NCI-H1417 treated with DMSO at 0.1 percent for 48 hours (cell line): ENCODE measurements at places on chromosomes 1 and 21.

DNA sequence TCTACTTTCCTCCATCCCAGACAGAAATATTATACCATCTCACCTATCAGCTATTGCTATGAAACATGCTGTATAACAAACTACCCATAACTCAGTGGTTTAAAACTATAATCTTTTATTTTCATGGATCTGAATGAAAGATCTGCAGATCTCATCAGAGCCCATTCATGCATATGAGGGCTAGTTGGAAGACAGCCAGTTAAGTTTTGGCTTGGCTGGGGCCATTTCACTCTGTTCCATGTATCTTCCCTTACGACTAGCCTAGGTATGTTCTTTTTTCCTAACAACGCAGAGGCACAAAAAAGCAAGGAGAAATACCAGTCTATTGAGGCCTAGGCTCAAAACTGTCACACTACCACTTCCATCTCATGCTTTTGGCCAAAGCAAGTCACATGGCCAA lies 28.1 kb upstream of the RGS1 start:
- DNase-seq: no peak

DNA sequence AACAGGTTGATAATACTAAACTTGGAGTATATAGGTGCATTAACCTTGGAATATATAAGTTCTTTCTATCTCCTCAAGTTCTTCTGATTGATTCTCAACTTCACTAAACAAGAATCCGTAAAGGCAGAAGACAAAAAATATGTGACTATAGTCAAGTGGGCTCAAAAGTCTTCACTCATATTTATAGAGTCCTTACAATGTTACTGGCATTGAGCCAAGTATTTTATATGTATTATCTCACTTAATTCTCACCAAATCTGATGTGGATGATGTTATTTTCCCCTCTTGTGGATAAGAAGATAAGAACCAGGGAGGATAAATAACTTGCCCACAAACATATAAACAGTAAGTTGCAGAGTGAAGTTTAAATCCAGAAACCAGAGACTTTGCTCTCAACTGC lies 486.9 kb downstream of the LRRIQ3 start:
- no peak for DNase-seq

DNA sequence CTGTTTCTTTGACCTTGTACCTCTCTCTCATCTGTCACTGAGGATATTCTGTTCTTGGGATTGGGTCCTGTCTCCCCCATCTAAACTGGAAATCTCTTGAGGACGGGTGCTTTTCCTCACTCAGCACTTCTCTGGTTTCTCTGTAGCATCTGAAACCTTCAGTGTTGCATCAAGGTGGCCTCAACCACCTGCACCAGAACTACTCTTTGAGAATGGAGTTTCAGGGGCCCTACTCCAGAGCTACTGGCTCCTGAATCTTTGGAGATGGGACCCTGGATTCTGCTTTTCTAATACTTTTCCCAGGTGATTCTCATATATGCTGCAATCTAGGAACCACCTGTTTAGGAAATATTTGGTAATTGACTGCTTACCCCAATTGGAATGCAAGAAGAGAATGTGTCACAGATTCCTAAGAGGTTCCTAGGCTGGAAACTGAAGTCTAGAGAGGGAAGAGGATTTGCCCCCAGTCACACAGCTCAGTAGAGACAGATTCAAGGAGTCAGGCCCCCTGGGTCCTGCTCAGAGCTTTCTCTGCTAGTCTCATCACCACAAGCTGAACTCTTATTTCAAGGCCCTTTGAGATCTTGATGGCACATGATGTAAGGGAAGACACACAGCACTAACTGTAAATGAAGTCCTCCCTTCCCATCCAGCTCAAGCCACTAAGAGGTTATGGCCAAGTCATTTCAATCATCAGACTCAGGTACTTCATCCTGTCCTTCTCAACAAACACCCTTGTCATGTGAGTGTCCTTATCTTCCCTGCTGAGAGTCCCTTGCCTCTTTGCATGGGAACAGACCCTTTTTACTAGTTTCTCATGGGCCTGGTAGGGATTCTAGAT lies 48.7 kb downstream of the EIF2D start:
- DNase-seq: no peak

DNA sequence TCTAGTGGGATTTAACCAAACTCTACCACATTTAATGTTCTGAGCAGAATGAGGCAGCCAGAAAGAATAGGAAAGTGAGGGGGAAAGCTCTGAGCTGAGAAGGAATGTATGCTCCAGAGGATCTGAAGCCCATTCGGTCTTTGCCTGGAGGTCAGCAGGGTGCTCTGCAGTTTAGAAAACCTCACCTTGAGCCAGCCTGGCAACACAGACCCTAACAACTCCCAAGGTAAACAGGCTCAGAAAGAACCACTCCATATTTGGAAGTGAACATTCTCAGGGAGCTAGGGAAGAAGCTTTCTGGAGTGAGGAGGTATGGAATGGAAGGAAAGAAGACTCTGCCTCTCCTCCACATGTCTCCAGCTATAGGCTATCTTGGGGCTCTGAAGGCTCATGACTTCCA lies 398.8 kb downstream of the SEC16B start:
- DNase-seq: no peak

- DNase-seq: no peak
Observed at GRCh38 chr1:101147381-101147780, 89.4 kb upstream of the S1PR1 start.

DNA sequence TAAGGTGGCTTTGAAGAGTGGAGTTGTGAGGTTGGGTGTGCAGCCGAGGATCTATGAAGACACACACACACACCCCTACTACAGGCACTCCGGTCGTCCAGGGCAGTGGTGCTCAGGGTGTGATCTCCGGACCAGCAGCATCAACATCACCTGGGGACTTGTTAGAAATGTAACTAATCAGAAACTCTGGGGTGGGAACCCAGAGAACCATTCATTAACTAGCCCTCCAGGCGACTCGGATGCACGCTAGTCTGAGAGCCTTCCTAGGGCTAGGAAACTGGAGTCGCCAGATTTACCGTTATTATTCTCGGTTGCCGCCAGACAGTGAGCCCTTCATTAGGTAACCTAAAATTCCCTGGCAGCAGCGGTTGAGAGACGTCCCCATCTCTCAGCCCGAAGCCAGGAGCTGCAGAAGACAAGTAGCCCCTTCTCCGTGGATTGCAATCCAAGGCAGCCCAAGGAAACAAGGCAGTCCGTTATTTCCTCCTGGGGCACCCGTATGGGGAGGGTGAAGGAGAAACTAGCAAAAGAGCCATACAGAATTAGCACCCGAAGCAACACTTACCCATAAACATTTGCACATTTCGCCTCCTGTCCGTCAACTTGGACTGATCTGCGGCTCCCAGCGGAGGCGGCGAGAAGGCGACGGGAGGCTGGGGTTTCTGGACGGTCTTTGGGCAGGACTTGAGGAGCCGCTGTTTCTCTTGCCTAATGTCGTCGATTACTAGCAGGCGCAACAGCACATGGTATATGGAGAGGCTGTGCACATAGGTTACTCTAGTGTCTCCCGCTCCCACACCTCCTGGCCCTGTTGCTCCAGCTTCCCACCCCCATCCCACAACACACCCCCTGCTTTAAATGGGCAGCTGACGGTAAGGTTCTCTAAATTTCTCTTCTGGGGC lies 2.9 kb upstream of the CCN1 start:
- no peak for DNase-seq

DNA sequence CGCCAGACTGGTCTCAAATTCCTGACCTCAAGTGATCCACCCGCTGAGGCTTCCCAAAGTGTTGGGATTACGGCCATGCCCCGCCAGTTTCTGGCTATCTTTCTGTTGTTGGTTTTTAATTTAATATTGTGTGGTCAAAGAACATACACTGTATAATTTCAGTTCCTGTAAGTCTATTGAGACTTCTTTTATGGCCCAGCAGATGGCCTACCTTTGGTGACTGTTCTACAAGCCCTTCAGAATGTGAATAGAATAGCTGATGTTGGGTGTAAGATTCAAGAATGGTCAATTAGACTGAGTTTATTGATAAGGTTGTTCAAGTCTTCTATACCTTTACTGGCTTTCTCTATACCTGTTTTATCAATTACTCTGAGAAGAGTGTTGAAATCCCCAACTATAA lies 10.7 kb downstream of the HES2 start:
- DNase-seq: no peak

- no peak for DNase-seq
Observed at GRCh38 chr1:207644166-207644851, 624 bp upstream of the CR1L start.

DNA sequence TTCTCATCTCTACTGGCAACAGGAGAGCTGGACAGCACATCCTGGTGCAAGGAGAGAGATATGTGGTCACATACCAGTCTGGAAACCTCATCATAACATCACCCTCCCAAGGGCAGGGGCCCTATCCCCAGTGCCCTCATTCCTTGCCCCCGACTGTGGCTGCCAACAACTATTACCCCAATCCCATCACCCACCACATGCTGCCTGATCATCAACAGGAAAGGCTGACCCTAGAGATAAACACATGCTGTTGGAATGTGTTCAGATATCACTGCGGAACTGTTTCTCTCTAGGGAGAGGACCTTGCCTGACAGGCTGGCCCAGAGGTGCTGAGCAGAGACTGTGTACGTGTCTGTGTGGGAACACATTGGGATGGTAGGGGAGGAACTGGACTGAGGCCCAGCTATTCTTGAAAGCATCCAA lies 4.5 kb upstream of the INKA2 start:
- DNase-seq: no peak

DNA sequence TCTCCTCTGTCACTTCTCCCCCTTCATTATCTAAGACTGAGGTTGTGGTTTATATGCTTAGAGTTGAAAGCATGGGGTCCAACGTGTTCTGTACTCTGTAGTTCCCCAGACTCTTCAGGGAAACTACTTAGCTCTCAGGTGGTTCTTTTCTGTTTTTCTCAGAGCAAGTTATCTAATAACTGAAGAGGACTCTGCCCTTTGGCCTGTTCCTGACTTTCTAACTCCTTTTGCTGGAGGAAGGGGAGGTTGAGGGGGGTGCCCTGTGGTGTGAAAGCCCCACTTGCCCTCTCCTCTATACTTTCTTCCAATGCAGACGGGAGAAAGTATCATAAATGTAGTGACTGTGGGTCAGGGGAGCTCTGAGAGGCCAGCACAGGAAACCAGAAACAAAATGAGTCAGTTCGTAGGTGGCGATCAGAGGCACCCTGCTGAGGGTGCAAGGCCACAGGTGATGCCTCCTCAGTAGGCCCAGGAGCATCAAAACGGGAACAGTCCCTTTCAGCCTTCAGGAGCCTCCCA lies 5.0 kb downstream of the SLC25A44 start:
- DNase-seq: no peak

DNA sequence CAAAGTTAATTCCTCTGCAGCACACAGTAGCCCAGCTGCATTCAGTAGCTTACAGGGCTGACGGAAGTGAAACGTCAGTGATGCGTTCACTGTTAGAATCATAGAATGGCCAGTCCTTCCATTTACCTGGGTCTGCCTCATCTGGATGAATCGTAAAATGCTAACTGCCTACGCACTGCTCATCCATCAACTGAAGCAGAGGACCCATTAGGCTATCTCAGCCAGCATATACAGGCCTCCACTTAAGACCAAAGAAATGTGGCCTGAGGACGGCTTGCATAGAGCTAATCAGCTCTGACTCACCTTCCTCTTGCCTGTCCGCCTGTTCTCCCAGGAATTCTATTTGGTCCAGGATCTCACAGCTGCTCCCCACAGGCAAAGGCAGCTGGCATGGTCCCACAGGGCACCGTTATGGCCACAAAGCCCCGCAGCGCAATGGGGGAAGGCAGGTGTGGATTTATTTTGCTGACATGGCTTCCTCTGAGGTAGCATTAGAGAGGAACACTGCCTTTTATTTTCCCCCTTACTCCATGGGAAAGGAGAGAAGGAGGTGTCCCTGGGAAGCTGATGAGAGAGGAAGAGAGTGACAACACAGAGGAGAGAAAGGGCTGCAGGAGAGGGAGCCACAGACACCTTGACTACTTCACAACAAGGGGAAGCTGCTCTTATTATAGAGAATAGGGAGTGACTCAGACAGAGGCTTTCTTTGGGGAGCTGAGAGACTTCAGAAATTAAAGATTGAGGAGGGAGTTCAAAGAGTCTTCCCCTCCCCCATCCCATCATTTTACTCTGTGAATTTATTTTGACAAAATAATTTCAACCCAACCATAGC lies 177.6 kb downstream of the HHIPL2 start:
- no peak for DNase-seq

DNA sequence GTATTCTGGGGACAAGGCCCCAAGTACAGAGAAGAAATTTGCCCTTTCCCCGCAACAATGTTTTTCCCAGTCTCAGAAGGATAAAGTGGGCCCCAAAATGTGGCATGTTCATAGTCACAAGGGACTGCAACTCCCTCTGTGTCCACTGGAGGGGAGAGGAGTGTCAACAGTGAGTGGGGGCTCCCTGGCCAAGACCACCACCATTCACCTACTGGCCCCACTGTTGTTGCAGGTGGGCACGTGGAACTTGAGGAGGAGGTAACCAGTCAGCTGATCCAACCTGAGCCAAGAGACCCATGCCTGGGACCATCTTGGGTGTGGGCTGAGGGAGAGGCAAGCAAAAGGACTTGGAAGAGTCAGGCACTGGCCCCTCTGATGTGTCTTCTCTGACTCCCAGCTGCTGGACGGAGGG lies 777 bp downstream of the NUDT17 start:
- DNase-seq: no peak

DNA sequence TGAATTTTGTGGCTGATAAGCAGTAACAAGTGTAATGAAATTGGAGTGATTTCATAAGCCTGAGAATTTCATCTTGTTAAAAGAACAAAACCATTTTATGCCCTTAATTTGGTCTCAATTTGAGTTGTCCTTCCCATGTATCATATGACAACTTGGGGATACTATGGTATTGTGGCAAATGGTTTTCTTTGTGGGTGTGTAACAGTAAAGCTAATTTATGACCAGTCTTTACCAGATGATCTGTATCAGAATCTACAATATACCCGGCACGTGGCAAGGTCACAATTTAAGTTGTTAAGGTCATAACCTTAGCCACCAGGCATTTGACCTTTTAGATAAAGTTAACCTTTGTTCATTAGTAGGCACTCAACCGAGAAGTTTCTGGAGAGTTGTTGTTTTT lies 9.1 kb downstream of the NFIA start:
- DNase-seq: no peak

DNA sequence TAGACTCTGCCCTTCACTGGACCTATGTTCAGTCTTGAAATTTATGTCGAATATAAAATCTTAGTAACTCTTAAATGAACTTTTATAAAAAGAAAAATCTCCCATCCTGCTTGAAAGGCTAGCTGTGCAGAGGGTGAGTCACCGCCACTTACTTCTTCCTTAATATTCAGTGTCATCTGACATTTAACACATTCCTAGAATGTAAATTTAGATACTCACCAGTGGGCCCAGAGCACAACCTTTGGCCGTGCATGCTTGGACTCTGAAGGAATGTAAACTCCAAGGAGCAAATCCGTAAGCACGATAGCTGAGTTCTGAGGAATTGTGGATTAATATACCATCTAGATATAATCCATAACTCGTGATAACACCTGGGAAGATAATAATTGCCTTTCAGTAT lies 403.3 kb downstream of the KCTD3 start:
- no peak for DNase-seq
